ENCODE measurements at places on chromosomes 13 and 19.

DNA sequence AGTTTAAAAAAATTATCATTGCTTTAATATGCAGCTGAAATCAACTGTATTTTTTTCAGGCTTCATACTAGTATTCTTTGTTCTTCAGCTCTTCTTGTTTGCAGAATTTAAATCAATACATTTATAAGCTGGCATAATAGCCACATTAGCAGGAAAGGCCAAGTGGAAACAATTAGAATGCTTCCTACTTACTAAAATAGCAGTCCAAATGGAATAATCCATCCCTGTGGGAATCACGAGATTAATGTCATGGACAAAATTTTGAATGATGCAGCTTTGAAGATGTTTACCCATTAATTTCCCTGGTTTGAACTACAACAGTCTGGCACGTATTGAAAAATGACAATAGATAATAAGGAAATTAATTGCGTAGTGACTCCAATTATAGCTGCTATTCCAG lies 2650.8 kb downstream of the PCDH9 start:
- no peak for DNase-seq

GRCh38 chr13:111611651-111612050 lies 291.2 kb downstream of the TEX29 start:
- DNase-seq, result no peak

- no peak for DNase-seq
Observed at GRCh38 chr13:76038920-76039716, 403.0 kb downstream of the LMO7 start.

- no peak for DNase-seq
Observed at GRCh38 chr13:106445996-106446395, 89.5 kb downstream of the EFNB2 start.

DNA sequence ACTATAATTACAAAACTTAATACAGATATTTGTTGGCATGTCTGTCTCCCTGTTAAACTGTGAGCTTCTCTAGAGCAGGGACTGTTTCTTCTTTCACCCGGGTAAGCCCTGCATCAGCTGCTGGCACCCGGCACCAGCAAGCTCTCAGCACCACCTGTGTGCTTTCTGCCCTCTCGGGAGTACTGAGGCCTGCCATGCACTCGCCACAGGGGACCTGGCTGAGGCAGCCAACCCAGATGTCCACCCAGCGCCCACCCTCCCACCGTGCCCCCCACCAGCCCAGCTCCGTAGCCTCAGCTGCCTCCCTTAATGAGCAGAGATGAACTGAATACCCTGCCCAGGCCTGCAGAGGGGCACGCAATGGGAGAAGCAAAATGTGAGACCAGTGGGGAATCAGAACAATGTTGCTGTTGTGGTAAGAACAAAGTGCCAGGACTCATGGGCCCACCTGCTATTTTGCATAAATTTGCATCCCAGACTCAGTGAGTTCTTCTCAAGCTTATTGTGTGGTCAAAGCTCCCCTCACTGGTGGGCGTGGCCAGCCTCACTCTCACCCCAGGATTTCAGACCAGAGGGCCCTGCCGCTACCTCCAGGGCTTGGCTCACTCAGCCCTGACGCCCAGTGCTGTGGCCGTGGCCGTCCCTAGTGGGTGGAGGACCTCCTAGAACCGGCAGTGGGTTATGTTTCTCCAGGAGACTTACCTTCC lies 14.6 kb upstream of the SERPINE3 start:
- DNase-seq, result no peak

DNA sequence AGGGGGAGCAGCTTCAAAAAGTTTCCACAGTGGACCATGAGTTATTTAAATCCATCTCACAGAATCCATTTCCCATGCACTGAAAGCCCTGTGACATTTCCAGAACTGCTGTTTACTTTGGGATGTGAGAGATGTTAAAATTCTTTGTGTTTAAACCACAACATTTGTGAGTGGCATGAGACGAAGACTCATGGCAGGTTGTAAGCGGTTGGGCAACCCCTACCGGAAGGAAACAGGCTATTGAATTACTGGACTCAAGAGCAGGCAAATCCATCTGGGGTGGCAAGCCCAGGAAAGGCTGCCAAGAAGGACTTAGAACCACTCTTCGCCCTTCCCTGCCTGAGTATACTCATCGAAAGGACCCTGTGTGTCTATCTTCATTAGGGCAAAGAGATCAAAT lies 22.3 kb upstream of the CLDN10 start:
- DNase-seq, result no peak

DNA sequence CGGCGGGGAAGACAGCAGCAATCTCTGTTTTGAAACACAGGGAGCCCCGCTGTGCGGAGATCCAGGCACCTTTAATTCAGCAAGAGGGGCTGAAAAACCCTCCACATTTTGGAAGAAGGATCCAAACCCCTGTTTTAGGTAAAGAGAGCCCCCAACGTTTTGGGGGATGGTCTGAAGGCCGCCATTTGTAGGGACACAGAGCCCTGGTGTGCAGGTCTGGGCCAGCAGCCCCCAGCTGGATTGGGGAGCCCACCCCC lies 3.5 kb upstream of the HOOK2 start:
- DNase-seq, result no peak

DNA sequence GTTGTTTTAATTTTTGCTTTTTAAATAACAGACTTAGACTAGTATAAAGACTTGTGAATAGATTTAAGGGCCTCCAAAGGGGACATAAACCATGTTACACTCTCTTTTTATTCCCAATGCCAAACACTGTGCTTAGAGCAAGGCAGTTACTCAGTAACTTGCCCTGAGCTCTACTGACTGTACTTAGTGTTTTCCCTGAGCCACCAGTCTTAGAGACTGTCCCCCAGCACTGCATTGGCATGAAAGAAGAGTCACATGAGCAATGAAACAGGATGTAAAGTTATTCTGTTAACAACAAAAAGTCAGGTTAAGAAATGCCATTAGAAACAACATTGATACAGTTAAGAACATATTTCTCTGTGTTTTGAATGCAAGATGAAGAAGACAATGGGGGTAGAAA lies 187.9 kb downstream of the TBC1D4 start:
- no peak for DNase-seq

GRCh38 chr13:70714993-70715392 lies 606.7 kb upstream of the KLHL1 start:
- DNase-seq, result no peak

GRCh38 chr13:64753233-64754000 lies 2476.7 kb downstream of the PCDH9 start:
- no peak for DNase-seq

- no peak for DNase-seq
Observed at GRCh38 chr19:49889038-49889686, 7.5 kb downstream of the IL4I1 start.

GRCh38 chr13:74097116-74097515 lies 37.1 kb downstream of the KLF12 start:
- DNase-seq, result no peak

DNA sequence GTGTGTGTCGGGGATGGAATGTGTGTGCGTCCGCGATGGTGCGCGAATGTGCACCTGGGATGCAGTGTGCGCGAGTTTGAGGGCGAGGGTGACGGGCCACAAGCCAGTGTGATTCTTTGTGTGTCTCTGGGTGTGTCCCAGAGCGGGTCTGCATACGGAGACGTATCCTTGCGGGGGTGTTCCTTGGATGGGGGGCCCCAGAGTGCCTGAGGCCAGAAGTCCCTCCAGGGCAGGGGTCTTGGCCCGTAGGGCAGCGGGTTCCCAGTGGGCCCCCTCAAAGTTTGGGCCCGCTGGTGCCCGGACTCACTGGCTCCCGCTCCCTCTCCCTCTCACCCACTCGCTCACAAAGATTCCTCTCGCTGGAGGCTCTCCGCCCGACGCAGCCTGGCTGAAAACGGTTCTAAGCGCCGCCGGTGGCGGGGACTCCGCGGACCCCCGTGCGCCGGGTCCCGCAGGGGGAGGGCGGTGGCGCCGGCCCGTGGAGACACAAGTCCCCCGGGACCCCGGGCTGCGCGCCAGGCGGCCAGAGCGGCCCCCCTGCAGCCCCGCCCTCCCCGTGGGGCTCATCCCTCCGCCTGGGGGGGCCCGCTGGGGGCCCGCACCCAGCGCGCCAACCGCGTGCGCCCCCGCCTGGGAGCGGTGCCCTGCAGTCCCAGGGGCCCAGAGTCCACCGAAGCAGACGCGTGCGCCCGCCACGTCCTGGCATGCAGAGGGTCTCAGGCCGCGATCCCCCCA lies 886 bp downstream of the CRLF1 start:
- DNase-seq, result no peak

DNA sequence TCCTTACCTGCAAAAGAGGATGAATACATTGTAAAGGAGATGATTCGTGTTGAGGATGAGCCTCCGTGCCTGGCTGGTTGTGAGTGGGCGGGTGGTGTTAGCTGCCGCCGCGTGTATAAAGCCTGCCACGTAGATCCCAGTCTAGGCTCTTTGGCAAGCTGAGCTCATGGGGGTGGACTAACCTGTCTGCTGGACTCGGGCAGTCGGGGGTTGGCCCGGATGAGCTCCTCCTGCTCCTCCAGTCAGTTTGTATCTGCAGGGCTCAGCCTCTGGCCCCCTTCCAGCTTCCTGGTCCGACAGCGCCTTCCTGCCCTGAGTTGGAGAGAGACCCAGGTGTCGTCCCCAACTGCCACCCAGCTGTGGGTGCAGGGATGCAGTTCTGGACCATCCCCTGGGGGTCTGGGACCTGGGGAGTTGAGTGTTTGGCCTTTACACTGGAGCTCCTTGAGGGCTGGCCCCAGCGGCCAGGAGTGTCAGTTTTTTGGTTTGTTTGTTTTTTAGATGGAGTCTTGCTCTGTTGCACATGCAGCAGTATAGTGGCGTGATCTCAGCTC lies 20.9 kb downstream of the TECR start:
- DNase-seq, result no peak

GRCh38 chr13:75910591-75910990 lies 274.5 kb downstream of the LMO7 start:
- no peak for DNase-seq

DNA sequence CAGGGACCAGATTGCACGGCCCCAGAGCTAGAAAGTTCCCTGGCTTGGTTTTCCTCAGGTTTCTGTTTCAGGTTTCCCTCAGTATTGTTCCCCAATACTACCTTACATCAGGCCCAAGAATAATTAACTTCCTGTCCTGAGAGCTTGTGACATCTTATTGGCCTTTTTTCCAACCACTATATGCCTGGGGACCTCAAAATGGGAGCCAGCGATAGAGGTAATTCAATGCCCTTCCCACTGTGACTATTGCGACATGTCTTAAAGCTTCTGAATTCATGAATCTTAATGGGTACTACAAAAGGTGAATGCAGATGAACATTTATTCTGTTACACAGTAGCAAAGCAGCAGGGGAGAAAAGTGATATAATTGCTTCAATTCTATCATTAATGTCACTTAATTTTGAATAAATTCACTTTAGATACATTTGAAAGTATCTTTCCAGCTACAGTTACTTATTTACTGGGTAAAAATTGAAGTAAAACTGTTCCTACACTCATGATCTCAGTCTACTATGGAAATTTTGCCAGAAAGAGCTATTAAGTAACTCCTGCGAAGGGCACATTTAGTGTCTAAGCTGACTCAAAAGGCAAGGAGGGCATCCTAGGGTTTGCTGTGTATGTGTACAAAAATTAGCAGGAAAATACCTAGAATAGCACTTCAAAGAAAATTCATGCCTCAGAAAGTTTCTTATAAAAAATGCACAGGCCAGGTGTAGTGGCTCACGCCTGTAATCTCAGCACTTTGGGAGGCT lies 4.1 kb downstream of the CRYL1 start:
- no peak for DNase-seq

DNA sequence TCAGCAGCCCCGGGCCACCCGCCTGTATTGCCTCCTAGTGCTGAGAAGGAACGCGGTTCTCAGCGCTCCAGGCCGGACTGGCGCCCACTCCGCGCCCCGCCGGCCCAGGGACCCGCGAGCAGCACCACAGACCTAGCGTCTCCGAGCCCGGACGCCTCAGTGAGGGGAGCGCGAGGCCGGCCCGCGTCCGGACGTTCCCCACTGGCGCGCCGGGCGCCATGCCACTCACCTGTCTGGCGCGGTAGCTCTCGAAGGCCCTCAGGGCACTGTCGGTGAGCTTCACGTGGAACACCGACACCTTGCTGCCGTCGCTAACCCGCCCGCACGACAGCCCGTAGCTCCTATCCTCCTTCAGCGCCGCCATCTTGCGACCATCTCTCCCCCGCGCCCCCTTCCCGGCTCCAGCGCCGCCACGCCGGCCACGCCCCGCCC lies at the start of gene ELL:
ELL (minus strand) TSS at position 379 of the 432 bp plus-strand sequence; CDS start at position 364, 15 bp downstream.
- no peak for DNase-seq

DNA sequence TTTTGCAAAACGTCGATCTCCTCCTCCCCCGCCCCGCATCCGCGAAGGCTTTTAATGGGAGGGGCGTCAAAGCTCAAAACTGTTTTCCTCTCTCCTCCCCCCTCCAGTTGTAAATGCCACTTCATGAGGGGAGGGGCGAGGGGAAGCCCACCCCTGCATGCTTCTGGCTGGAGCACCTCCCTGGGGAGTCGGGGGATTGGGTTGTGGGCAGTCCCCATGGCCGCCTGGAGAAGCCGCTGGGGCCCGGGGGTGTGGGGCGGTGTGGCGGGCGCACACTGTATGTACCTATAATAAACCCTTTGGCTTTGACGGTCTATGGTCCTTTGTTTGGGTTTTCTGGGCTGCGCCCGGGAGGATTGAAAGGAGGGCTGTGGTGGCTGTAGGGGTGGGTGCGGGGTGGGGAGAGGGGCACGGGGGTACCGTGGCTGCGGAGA lies 505 bp upstream of the SHKBP1 start:
- DNase-seq, result no peak

DNA sequence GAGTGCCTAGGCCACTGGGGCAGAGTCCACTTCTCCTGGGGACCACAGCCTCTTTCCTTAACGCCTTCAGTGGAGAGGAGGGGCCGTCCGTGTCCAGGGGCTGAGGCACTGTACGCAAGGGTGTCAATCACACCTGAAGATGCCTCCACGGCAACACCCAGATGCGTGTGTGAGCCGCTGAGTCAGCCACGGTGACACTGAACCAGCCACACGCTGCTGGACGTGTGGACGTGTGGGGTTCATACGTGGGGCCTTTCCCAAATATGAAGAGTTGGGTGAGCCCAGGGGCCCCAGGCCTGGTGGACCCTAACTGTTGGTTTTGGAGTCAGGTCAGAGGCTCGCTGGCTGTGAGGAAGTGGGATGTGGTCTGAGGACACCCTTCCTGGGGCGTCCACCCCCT lies 51.6 kb downstream of the TMEM255B start:
- no peak for DNase-seq

GRCh38 chr13:102089177-102089576 lies 312.7 kb downstream of the FGF14 start:
- no peak for DNase-seq

DNA sequence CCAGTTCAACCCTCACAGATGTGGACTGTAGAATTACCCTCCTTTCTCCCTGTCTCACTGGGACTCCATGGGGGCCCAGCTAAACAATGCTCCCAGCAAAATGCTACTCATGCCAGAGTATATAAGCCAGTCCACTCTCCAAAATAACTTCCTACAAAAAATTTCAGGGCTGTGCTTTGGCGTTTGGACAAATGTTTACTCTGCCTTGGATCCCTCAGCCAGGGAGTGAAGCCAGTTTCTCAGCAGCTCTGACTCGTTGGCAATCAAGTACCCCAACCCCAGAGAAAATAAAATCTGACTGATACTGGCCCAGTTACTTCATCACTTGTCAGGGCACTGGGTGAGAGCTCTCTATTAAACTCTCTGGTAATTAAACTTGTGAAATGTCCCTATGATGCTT lies 250.4 kb downstream of the TSHZ3 start:
- DNase-seq, result no peak

GRCh38 chr13:85019121-85019520 lies 780.1 kb downstream of the SLITRK6 start:
- DNase-seq, result no peak

Data from 8988T (cell line).